ENCODE measurements at places on chromosomes 1 and 21. TPM values are rescaled to one million over a fixed set of nuclear protein-coding genes. Genes with fewer than 3 reads are reported as not detected.

Gene PTPRC
- not detected for total RNA-seq

Gene PLEKHM2
- total RNA-seq = 53.5 TPM

Gene TMOD4
- not detected for total RNA-seq

Gene EFCAB7
- total RNA-seq = 2.0 TPM

Gene SLAMF6
- total RNA-seq = not detected

DNA sequence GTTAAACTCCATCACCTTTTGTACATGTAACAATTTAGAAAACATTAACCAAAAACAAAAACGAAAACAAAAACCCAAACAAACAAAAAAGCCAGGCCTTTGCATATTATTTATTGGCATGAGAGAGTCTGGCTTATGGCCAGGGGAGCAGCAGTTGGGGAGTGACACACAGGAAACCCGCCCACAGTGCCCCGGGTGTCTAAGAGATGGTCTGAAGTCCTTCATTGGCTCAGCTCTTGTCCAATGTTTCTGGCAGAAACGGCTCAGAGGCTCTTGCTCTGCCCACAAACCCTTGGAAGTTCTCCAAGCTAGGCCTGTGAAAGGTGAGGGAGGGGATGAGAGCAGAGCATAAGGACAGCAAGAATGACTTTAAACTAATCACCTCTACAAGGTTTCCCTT lies 131.5 kb downstream of the CNIH3 start:
- DNase-seq = no peak

DNA sequence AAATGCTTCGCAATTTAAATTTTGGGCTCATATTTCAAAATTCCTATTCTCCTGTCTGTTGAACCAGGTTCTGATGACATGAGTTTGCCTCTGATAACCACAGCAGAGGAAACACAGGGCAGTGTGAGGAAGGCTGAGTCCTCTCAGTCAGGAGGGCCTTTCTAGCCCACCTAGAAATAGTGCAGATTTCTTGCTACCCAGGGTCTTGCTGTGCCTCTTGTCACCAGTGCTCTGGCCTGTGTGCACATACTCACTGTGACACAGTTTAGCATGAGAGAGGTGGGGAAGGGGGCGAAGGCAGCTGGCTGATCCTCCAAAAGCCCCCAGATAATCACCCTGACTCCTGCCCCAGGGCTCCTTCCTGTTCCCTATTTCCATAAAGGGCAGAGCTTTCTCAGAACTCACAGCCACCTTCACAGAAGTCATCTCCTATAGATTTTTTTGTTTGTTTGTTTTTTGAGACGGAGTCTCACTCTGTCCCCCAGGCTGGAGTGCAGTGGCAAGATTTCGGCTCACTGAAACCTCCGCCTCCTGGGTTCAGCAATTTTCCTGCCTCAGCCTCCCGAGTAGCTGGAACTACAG lies 23.7 kb downstream of the ERRFI1 start:
- DNase-seq = no peak

Gene BECN2
- not detected for total RNA-seq

- peak; percentile 53 for DNase-seq
Observed at GRCh38 chr1:151976858-151977257, 16.8 kb downstream of the S100A10 start.

Gene AGTRAP
- 106 TPM for total RNA-seq

DNA sequence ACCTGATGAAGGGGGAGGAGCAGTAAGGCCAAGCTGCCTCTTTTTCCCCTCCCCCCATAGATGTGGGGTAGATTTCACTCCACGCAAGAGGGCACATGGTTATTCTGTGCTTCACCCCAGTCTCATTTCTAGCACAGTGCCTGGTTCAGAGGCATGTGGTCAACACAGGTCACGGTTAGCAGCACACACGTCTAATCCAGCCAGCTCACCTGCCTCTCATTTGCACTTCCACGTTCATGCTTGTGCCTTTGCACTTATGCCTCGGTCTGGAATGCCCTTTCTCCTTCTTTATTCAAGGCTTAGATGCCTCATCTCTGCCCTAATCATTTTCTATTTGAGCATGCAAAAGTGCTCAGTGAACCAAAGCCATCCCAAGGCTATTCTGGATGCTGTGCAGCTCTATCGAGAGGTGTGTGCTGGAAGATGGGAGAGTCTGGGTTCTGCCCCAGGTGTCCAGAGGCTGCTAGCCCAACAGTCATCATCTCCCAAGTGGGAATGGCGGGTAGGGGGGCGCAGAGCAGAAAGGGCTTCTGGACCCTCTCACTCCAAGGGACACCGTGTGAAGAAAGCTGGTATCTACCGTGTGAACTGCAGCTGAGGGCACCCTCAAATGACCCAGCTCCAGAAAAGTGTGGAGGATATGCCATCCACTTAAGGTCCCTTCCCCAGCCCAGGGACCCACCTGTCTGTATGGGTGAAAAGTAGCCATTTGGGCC lies 2.1 kb upstream of the A3GALT2 start:
- DNase-seq = peak; percentile 10

Gene BNIPL
- total RNA-seq = not detected

DNA sequence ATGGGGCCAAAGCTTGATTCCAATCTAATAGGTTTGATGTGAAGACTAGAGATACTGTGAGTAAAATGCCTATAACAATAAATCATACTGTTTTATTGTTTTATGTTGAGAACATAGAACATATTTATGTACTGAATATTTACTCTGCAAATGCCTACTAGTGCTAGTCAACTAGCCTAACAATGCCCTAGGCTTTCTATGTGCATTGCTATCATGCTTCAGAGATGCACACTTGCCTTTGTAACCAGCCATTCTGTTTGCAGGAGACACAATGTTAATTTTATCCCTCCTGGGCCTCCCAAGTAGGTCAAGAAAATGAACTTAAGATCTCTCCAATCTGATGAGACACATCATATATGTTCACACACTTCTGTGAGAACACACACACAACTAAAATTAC lies 530.8 kb upstream of the BEND5 start:
- no peak for DNase-seq

Gene TMEM125
- total RNA-seq = not detected

DNA sequence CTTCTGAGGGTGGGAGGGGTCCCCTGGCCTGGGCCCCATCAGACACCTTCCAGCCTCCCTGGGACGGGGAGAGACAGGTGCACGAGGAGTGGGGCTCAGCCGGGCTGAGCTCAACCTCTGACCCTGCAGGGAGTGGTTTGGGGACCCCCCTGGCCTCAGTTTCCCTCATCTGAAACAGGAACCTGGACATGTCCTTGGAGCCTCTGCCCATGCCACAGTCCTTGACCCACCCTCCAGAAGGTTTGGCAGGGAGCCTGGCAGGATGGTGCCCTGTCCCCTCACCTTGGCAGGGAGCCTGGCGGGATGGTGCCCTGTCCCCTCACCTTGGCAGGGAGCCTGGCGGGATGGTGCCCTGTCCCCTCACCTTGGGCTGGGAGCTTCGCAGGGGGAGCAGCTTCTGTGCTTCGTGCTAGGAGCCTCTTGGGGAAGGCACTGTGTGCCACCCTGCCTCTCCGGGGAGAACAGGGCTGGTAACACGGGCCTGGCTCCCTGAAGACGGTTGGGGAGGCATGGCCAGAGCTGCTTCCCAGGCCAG lies 58.3 kb downstream of the SLX9 start:
- no peak for DNase-seq

Gene SYPL2
- not detected for total RNA-seq

GRCh38 chr1:244200596-244200995 lies 149.5 kb downstream of the ZBTB18 start:
- DNase-seq = no peak

Gene NPHP4
- total RNA-seq = 3.5 TPM

Gene RIIAD1
- not detected for total RNA-seq

GRCh38 chr1:162580308-162580707 lies 18.8 kb downstream of the UAP1 start:
- no peak for DNase-seq

Gene TCHHL1
- total RNA-seq = not detected

Gene NPPB
- total RNA-seq = not detected

GRCh38 chr1:204359474-204360255 lies at the start of gene PLEKHA6:
PLEKHA6 (minus strand) TSS chr1:204359929; CDS start chr1:204273727, 86,202 bp downstream.
- DNase-seq = no peak

DNA sequence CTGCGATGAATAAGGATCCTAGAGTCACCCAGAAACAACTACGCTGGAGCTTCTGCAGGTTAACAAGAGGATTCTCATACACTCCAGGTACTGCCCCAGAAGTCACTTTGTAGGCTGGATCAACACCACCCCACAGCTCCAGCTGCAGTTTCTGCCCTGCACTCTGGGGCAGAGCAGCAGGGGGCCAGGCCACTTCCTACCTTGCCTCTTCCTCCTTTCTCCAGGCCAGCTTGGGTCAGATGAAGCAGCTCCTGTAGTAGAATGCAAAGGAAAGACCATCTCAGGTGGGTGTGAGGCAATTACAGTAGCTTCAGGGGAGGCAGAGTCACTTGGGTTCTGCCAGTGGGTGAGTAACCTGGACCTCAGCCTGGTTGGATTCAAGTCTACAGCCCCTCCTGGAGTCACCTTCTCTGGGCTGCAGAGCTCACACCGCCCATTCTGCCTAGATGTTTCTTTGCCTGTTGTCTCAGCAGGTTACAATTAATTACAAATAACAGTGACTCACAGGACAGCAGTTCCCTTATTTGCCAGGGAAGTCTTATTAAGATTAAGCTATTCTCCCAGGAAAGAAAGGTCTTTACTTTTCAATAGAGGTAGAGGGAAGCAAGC lies 24.4 kb upstream of the BCAR3 start:
- DNase-seq = no peak

DNA sequence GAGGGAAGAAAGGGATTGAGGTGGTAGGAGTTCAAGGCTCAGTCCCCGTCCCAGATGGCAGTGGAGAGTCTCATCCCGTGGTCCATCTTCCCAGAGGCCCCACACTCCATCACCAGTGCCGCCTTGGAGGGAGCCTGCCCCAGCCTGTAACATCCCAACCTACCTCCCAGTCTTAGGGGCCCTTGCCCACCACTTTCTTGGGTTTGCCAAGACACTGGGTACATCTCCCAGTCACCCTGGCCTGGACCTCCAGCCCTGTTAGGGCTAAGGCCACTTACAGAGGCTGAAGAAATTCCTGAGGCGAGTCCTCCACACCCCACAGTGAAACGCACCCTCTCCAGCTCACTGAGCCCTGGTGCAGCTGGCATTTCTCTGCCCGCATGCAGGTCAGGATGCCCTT lies 3.3 kb downstream of the TMEM200B start:
- no peak for DNase-seq

- no peak for DNase-seq
Observed at GRCh38 chr1:212600980-212601379, 7.6 kb upstream of the ATF3 start.

GRCh38 chr1:5565281-5566125 lies 426.7 kb downstream of the NPHP4 start:
- no peak for DNase-seq

- DNase-seq = no peak
Observed at GRCh38 chr1:234644928-234645327, 35.0 kb upstream of the IRF2BP2 start.

- no peak for DNase-seq
Observed at GRCh38 chr1:91797164-91797563, 88.8 kb downstream of the TGFBR3 start.

Gene CR1L
- total RNA-seq = not detected

- DNase-seq = no peak
Observed at GRCh38 chr1:156103521-156103947, 11.0 kb upstream of the LMNA start.

Gene TAF5L
- total RNA-seq = 10.1 TPM

Gene USH2A
- not detected for total RNA-seq

- DNase-seq = no peak
Observed at GRCh38 chr1:227886993-227887696, 60.6 kb downstream of the WNT9A start.

DNA sequence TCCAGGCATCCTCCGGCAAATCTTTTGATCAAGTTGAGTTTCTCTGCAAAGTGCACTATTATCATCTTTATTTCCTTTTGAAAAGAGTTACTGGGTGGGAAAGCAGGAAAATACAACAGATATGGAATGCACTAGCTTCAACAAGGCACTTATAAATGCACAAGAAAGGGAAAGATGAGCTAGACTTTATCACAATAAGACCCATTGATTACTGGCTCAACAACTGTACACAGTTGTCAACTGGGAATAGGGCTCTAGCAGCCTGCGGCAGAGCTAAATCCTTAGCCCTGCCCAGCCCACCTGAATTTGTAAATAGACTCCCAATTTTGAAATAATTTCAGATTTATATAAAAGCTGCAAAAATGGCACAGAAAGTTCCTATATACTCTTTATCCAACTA lies 111.4 kb downstream of the CSMD2 start:
- no peak for DNase-seq

DNA sequence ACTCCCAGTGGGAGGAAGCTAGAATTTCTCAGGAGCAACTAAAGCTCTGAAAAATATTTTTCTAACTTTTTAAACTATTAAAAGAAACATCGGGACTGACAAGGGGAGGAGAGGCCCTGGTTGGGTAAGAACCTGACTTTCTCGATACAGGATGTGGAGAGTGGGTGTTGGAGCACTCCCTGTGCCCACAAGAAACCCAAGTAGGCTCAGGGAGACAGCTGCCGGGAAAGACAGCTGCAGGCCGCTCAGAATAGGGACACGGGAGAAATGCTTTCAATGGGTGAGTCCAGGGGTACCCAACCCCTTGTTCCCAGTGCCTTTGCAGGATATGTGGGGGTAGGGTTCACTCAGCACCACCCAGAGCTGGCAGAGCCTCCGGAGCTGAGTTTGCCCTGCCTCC lies 43.6 kb downstream of the PLEKHA6 start:
- no peak for DNase-seq

GRCh38 chr21:28336314-28336713 lies 656.4 kb downstream of the LTN1 start:
- peak; percentile 39 for DNase-seq

GRCh38 chr1:2358072-2358471 lies 33.3 kb downstream of the MORN1 start:
- no peak for DNase-seq

DNA sequence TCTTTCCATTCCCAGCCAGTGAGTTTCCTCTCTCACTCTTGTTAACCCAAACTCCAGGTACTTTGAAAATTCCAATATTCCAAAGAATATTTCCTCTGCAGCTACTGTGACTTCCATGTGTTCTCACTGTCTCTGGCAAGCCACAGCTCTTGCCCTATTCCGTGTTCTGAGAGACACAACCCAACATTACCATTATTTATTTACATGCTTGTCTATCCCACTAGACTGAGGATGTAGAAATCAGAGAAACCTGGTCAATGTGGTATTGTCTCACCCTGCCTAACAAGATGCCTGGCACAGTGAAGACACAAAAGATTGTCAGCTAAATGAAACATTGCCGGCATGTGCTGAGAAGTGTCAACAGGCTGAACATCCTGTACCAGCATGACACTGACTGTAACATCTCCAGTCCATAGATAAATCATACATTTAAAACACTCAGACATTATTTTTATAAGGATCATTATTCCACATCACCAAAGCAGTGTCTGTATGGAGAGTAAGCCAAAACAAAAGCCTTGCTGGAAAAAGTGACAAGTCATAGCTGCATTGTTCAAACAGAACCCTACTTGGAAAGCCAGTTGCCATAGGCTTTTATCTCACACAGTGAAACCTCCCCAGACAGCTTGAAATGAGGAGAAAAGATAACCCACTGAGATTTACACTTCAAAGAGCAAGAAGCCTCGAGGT lies 72.3 kb downstream of the SIPA1L2 start:
- DNase-seq = no peak

DNA sequence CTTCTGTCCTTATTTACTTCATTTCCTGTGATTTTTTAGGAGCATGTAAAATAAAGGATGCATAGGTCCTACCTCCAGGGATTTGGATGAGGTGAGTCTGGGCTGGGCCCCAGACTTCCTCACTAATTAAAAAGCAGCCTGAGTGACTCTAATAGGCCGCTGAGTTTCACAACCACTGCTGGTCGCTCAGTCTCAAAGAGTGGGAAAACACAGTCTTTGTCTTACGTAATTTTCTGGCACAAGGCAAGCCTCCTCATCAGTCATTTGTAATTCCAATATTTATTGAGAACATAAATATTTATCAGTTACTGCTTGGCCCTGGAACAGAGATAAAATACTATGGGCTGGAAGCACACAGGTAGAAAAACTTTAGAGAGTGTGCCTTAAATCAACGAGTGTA lies 195.4 kb upstream of the RUNX1 start:
- DNase-seq = no peak
